ENCODE measurements at places on chromosomes 5 and 9.

DNA sequence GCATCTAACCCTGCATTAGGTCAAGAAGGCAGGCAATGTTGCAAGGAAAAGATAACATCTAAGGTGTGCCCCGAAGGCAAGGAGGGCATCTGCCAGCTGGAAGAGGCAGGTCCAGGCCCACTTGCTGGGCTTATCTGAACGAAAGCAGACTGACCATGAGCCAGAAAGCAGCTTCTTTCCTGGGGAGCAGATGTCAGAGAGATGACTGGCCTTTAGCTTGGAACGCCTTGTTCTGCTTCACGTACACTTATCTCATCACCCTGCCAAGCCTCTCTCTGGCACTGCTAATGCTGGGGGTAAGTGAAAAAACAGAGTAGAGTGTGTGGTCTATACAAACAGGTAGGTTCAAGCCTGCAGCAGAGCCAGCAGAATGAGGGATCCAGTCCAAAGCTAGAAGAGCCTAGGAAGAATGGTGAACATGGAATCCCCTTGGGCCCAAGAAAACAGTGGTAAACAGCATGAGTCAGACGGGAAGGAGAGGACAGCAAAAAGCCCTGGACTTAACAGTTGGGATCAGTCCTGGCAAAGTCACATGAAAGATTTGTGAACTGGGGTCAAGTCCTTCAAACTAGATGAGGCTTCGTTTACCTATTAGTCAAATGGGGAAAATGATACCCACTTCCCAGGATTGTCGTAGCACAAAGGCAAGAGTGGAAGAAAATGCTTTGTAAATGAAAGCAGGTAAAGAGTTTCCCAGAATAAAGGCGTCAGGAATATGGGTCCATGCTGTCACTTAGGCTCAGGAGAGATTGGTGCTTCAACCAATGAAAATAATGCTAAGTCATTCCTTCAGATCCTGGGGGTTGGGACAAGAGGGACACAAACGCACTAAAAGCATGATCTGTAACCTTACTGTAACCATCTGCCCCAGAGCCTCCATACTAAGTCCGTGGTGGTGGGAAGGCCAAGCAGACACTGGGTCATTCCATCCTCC lies 200.9 kb downstream of the SLIT3 start:
- DNase-seq: no peak

- no peak for DNase-seq
Measured at GRCh38 chr5:143354025-143354424, 49.5 kb downstream of the NR3C1 start.

- no peak for DNase-seq
Measured at GRCh38 chr5:78116167-78116566, 178.3 kb downstream of the AP3B1 start.

GRCh38 chr9:130290291-130291181 lies 25.0 kb downstream of the HMCN2 start:
- DNase-seq: no peak

DNA sequence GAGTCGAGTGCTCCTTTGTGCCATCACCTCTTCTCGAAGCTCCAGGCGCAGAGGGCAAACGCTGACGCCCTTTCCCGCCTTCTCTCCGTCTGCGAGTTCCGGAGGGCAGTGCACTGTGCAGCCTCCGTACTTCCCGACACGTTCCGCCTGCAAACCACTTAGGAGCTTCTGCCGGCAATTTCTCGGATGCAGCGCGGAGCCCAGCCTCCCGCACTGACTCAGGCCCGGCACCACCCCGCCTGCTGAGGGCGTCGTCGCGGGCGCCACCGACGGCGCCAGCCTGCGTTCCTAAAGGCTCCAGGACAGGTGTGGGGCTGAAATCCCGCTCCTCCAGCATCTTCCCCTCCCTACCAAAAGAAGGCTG lies 9.3 kb upstream of the TRIM36 start:
- DNase-seq: no peak

DNA sequence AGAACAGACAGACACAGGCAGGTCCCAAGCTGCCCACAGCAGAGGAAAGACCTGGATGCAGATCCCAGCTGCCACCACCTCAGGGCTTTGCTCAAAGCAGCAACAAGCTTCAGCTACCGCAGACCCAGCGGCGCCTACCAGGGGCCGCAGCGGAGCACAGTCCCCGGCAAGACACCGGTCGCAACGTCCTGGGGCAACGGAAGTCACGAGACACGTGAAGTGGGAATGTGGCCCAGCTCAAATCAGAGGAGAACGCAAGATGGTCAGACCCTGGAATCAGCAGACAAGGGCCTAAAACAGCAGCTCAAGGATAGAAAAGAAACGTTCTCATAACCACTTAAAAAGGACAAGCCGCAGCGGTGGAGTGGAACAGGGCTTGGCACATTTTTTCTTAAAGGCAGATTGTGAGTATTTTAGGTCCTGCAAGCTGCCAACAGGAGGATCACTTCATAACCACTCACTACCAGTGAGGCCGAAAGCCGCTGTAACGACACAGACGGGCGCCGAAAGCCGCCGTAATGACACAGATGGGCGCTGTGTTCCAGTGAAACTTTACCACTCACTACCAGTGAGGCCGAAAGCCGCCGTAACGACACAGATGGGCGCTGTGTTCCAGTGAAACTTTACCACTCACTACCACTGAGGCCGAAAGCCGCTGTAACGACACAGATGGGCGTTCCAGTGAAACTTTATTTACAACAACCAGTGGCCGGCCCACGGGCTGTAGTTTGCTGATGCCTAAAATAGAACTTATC lies 21.7 kb downstream of the SLC9A3 start:
- DNase-seq: no peak

DNA sequence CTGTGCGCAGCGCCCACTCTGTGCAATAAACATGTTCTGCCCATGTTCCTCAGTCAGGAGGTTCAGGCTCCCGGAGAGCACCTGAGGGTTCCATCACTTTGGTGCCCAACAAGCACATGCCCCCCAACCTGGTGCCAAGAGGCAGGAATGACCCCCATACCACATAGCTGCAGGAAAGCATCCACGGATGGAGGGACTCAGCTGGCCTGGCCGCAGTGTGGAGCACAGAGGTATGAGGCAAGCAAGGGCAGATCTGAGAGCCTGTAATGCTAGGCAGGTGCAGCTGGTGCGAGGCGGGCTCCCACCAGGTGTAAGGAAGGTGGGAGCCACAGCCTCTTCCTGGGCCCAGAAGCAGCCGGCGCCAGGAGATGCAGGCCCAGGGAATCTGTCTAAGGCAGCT lies 4.3 kb upstream of the MRNIP start:
- DNase-seq: no peak

- no peak for DNase-seq
Measured at GRCh38 chr5:9423571-9423970, 122.3 kb downstream of the SEMA5A start.

- no peak for DNase-seq
Measured at GRCh38 chr5:180515294-180515693, 21.1 kb downstream of the CNOT6 start.

DNA sequence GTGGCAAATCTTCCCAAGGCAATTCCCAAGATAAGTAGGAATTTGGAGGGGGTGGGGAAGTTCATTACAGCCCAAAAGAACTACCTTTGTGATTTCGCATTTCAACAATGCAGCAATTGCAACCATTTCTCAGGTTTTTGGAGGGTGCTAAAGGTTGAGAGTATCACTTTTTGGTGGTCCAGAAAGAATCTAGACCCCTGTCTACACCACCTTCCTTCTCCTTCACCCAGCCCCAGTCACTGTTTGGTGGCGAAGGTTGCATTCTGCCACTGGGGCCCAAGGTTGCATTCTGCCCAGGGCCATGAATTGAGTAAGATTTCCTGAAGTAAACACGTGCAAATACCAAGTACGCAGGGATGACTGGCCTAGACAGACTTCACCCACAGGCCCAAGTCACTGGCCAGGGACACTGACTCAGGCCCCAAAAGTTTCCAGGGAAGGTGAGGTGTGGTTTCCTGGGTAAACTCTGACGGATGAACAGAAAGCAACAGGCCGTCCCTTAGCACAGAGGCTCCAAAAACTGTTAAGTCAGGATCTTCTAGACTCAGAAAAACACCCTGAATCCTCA lies 5.7 kb downstream of the PDE6A start:
- no peak for DNase-seq

DNA sequence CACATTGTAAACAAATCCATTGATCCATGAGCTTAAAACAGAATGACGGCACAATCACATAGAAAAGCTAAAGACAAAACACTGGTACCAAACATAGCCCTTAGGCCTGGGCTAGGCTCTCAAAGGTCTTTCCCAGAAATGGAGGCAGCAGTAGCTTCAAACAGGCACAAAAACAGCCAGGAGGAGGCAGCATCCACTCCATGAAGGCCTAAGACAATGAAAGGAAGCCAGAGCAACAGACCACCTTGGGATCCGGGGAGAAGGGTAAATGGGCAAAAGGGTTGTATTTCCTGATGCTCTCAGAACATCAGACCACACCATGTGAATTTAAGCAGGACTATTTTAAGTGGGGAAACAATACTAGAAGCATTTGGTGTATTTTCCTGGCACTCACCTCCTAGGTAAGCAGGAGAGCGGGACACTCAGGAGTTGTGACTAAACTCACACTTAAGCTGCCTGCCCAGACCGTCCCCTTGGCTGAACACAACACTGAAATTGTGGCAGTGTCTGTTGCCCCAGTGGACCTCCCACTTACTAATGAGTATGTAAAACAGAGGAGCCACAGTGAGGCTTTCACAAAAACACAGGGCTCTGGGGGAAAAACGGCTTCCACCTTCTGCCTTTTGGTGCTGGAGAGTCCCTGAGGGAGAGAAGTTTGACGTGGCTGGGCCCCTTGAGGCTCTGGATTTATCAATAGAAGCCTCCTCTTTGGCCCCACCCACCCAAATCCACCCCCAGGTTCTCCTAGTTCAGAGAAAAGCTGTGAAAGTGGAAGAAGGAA lies 11.9 kb downstream of the GNPDA1 start:
- DNase-seq: no peak

- DNase-seq: no peak
Measured at GRCh38 chr5:111394586-111394985, 117.7 kb downstream of the STARD4 start.

DNA sequence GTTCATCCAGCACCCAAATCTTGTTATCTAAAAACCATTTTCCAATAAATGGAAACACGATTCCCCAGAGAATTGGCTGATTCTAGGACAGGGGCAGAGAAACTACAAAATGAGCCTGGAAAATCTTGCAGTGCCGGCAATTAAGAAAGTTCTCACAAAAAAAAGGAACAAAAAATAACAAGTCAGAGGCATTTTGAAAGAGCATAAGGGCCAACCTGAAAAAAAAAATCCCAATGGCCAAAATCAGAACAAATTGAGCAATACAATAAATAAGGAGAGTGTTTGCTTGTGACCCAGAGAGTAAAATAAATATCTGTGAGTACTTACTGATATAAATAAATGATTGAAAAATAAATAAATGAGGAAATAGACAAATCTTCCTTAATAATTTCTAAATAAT lies 55.1 kb upstream of the S1PR3 start:
- DNase-seq: no peak

DNA sequence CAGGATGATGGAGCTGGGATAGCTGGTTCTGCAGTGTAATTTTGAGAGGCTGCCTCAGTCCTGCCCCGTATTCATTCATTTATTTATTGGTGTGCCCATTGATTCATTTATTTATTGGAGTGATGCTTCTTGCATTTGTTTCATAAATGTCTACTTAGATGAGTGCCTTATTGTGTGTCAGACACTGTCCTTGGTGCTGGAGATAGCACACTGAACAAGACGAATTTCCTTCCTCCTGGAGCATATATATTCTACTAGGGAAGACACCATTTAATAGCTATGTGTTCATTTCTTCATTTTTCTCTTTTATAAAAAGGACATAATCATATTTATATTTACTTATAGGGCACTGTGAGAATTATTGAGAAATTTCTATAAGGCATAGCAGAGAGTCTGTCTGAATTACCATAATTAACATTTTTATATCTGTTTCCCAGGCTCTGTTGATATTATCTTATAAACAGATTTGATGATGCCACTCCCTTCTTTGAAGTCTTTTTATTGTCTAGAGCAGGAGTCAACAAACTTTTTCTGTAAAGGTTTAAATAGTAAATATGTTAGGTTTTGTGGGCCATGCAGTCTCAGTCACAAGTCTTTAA lies 433.9 kb upstream of the ZNF608 start:
- no peak for DNase-seq

GRCh38 chr9:122808141-122808540 lies 8.2 kb downstream of the OR1K1 start:
- no peak for DNase-seq

DNA sequence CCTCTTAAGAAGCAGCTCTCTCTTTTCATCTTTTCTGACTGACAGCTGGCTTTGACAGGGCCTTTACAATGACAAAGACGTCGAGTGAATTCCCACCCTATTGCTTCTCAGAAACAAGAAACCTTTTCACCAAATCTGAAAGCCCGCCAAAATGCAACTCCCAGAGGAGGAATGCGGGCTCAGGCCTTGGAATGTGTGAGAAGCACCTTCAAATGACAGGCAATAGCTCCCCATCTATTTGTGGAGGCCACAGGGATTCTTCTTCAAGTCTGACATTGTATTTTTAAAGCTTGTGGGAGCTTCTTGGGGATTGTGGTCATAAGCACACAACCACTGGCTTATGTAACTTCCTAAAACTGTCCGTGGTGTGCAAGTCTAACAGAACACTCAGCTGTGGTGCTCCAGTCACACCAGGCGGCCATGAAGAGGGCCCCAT lies 72.7 kb downstream of the DPYSL3 start:
- no peak for DNase-seq

DNA sequence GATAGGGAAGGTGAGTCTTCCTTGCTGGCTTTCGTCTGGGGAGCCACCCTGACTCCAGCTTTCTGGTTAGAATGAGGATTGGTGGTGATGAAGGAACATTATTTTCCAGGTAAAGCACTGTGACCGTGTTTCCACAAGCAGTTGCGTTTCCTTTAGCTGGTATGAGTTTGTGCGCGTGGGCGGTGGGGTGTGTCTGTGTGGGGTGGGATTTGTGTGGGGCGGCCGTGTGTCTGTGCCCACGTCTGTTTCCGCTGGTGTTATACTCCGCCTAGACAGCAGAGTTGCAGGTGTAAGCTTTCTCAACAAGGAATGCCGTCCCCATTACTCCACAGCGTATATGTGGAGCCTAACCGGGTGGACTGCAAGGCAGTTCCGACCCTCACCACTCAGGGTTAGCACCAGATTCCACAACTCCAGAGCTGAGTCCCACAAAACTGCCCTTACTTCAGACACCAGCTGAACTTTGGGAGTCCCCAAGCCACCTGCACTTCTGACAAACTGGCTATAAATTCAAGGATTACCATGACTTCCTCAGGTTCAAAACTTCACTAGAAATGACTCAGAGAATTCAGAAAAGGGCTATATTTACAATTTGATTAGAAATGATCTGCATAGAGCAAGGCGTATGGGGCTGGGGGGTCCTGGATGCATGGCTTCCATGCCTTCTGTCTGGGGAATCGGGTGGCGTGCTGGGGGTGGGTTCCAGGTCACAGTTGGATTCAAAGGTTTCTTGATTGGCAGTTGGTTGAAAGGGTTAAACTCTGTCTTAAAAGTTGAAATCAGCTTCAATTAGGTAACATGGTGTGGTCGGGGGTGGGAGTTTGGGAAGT lies 29.8 kb downstream of the PROP1 start:
- DNase-seq: no peak

DNA sequence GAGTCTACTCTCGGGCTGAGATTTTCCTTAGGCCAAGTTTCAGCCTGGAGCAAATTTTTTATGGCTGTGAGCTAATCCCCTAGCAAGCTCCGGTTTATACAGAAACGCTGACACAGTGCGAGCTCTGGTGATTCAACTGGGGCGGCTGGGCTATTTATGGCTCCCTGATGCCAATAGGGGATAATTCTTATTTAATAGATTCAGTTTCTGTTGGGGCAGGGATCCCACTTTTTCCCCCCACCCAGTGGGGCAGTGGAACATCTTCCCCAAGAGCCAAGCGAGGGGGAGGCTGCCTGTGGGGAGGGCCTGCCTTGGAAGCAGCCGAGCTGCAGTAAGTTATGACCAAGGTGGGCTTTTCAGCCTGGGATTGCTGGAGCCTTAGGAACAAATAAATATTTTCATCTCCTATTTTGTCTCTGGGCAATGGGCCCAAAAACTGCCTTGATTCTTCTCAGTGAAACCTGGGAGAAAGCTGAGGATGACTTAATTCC lies 129.1 kb downstream of the MACROH2A1 start:
- DNase-seq: no peak
